ENCODE measurements at places on chromosomes 11 and 22.
A peak's percentile ranks its signal among the peaks of the same experiment; 100 is the strongest.

DNA sequence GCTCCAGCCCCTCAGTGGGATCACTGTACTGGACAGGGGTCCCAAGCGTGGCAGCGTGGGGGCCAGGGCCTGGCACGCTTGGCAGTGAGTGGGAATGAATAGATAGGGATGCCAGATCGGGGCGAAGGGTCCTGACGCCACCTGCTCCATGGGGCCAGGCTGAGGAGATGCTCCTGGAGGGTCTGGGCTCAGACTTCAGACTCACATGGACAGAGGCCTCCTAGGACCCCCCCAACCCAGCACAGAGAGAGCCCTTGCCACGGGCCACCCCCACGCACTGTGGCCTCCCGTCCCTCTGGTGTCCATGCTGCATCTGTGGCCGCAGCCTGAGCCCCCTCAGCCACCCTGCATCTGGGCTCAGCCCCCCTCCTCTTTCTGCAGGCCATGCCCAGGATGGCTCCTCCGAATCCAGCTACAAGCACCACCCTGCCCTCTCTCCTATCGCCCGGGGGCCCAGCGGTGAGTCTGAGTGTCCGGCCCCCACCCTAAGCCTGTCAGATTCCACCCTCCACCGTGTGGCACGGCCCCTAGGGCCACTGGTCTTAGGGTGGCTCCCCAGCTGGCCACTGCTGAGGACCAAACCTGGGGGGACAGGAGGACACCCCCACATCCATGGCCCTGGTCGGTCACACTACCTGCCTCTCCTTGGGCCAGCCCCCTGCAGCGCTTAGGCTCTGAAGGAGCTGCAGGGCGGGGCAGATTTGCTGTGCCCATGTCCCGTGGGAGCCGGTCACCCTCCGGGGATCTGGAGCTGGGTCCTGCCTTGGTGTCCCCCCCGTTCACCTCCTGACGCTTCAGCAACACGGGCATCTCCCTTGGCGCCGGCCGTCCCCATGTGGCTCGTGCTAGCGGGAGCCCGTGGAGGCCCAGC lies 2.7 kb downstream of the MUC5AC start:
- no peak for DNase-seq

GRCh38 chr22:47071078-47071806 lies 308.8 kb downstream of the TBC1D22A start:
- DNase-seq, result no peak

DNA sequence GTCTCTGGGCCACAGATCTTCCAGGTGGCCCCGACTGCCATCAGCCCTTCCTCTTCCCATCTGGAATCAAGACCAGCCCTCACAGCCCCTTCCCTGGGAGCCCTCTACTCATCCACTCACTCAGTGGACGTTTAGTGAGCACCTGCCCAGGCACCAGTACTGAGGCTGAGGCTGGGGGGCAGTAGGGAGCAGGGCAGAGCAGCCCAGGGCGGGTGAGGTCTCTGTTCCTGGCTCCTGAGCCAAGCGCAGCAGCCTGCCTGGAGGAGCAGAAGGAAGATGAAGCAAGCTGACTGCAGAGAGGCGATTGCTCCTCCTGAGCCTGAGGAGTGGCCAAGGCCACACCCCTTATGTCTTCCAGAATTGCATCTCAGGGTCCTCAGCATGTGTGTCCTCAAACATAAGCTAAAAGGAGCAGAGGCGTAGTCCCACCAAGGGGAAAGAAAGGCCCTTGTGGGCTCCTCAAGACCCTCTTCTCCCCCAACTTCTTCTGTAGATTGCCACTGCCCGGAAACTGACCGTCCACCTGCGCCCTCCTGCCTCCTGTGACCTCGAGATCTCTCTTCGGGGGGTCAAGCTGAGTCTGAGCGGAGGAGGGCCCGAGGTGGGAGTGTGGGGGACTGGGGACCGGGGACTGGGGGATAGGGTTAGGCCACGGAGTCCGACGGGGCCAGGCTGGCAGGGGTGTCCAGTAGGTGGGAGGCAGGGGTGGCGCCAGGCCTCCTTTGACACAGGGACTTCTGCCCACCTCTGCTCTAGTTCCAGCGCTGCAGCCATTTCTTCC lies 5.8 kb downstream of the MAPK8IP2 start:
- no peak for DNase-seq

GRCh38 chr11:88531831-88532230 lies 194.3 kb upstream of the CTSC start:
- DNase-seq, result no peak

DNA sequence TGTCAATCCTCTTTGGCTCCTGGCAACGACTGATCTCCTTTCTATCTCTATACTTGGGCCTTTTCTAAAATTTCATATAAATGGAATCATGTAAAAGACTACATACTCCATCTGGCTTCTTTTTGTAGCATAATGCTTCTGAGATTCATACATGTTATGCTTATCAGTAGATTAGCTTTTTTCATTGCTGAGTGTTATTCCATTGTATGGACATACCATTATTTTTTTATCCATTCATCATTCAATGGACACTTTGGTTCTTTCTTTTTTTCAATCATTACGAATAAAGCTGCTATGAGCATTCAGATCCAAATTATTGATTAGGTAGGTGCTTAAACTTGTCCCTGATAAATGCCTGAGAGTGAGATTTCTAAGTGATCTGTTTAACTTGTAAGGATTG lies 11.7 kb upstream of the ARL14EP start:
- DNase-seq, result no peak

DNA sequence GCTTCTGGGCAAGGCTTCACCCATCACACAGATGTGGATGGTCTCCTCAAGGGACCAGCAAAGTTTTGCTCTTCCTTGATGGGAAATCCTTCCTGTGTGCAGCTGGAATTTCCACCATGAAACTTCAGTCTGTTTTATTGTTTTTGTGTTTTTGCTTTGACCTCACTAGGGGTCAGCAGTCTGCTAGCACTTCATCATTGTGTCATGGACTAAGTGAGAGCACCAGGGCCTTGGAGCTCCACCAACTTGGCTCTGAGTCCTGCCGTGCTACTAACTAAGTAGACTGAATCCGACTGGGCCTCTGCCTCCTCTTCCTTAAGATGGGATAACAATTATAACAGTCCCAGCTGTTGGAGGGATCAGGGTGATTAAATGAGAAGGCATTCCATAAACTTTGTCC lies 305.8 kb upstream of the NCAM1 start:
- no peak for DNase-seq

- DNase-seq, result peak; percentile 59
These were observed 23.2 kb upstream of the SESN3 start for GRCh38 chr11:95254131-95254704.

- DNase-seq, result no peak
These were observed 23.7 kb upstream of the MS4A6A start for GRCh38 chr11:60206616-60207015.

GRCh38 chr22:30767661-30768060 lies 73.0 kb downstream of the OSBP2 start:
- no peak for DNase-seq

DNA sequence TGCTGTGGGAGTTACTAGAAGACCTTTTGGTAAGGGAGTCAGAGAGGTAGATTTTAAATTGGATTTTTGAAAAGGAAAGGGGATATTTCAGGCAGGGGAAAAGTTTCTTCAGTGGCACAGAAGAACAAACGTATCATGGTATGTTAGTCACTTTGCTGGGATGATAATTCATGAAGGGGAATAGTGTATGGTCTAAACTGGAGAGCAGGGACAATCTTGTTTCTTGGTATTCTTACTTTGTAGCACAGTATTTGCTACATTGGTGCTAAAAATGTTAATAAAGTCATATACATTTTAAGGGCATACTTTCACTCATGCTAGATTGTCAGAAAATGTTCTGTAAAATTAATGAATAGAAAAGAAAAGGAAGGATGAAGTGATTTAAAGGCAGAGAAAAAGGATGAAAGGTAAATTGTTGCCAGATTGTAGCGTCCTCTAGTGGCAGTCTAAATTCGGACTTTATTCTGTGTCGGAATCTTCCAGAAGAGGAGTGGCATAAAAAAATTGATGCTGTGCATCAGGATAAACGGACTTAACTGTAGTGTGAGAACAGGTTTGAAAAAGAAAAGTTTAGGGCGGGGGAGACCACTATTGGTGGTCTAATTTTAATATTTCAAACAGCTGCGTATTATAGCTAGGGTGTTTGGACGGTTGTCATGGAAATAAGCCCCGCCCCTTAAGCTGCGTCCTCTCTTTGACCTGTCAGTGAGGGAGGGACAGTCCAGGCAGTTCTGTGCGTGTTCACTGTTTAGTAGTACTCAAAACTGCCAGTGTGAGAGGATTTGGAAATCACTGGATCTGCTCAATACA lies at the start of gene BCO2:
Gene BCO2 (plus strand): TSS at position 724 of the 810 bp plus-strand sequence. CDS start 90 bp downstream, outside the sequence.
- no peak for DNase-seq

- DNase-seq, result no peak
These were observed 1.5 kb upstream of the LARGE1 start for GRCh38 chr22:33921525-33922348.

DNA sequence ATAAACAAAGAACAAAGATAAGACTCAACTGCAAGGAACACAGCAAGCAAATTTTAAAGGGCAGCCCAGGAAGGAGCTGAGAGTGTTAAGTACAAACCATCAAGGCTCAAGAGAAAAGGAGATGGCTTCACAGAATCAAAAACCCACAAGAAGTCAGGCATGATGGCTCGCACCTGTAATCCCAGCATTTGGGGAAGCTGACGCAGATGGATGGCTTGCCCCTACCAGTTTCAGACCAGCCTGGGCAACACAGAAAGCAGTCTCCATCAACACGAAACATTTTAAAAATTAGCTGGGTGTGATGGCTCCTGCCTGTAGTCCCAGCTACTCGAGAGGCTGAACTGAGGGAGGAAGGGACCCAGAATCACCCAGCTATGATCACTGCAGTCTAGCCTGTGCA lies 32.6 kb downstream of the MAPK1 start:
- DNase-seq, result no peak

GRCh38 chr11:81394311-81394710 lies 1339.4 kb downstream of the FAM181B start:
- DNase-seq, result no peak

DNA sequence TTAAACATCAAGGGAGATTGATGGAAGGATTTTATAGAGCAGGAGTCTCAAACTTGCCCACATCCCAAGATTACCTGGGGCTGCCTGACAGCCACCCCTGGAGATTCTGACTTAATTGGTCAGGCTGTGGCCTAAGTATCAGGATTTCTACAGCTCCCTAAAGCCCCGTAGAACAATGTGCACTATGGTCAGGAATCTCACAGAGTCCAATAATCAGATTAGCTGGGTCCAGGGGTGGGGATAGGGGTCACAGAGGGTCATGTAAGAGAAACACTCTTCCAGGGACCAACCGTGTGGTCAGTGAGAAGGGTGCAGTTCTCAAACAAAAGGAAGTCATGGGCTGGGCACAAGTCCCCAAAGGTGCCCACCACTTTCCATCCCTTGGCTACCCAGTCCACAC lies 20.5 kb upstream of the FBLN1 start:
- DNase-seq, result no peak

DNA sequence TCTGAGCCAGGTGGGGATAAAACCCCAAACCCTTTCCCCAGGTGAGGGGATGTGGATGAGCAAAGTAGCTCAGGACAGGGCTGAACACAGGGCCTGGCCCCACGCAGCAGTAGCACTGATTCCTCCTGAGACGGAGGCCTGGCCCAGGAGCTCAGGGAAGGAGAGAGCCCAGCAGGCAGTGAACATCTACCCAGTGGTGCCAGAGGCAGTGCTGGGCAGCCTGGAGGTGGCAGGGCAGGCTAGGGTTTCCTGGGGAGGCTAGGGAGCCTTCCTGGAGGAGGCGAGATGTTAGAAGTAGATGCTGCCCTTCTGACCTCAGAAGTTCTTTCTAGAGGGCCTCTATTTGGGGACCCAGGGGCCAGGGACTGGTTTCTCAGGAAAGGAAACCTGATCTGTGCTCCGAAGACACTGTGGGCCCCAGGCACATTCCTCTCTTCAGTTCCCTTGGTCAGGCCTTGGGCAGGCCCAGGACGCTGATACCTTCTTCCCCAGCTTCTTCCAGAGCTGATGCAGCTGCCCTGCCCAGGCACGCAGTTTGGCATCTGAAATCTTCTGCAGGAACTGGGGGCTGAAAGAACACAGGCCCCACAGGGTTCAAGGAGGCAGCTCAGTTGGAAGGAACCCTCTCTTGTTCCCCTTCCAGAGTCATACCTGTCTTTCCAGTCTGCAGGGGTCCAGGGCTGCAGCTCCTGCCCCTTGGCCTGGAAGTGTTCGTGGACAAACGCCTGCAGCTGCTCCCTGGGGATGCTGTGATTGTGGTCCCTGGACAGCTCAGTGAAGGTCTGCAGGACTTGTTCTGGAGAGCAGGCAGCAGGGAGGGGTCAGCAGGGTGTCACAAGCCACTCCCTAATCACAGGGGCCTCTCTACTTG lies 16.8 kb downstream of the TREH start:
- no peak for DNase-seq

DNA sequence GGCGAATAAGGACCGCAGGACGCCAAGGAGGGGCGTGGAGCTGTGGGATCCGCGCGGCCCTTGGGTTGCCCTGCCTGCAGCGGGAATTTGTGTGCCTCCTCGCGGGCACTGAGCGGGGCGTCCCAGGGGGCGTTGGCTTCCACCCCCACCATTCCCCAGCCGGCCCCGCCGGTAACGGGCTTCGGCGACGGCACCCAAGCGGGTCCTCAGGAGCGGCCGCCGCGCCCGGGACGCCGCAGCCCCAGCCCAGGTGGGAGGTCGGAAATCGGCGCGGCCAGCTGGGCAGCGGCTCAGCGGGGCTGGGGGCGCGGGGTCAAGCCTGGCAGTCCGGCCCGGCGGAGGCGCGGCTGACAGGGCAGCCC lies 320 bp downstream of the CLTCL1 start:
- DNase-seq, result no peak

DNA sequence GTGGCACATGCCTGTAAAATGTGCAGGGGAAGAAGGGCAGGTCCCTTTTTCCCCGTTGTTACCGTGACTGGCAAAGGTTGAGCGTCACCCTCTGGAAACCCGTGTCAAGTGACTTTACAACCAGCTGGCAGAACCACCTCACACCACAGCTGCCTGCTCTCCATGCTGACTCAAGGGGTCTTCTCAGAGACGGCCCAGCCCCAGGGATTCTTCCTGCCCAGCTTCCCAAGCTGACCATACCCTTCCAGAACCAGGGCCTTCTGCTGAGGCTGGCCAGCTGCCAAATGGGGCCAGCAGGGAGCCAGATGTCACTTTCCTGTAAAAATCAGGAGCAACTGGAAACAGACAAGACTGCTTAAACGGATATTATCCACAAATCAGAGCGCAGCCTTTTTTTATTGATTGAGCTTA lies 6.3 kb downstream of the PC start:
- DNase-seq, result no peak
